ENCODE measurements at places on chromosomes 6 and 20.

- no peak for DNase-seq
These were observed 237.8 kb upstream of the THEMIS start for GRCh38 chr6:128138694-128139093.

GRCh38 chr6:9927275-9927674 is 487.6 kb downstream of the TFAP2A start:
- no peak for DNase-seq

DNA sequence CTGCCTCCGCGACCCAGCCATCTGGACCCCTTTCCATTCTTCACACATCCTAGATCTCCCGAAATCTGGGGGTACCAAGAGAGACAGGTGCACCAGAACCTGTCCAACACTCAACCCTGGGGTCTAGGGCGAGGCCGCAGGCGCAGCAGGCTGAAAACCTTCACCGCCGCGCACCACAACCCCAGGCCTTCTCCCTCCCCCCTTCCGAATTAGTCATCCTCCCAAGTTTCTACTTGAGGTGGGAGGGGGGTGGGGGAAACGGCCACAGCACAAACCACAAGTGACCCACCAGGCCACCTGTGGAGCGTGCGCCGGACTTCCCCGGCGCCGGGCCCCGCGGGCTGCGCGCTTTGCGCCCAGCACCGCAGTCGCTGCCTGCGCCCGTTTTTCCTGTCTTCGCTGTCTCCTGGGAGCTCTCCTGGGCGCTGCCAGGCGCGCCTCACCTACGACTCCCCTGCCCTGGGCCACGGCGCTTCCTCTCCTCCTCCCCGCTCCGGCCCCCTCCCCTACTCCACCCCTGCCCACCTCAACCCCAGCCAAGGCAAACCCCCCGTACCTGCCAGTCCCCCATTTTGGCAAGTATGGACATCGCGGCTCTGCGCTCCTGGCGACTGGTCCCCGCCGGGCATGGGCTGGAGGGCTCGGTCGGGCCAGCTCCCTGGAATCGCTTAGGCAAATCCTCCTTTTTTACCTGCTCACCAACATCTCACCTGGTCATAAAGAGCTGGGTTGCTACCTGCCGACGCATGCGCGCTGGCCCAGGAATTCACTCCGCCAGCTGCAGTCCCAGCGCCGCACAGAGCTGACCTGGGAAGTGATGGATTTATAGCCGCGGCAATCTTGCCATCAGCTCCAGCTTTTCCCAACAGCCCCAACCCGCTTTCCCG is 4.2 kb upstream of the TFAP2A start:
- DNase-seq = no peak

DNA sequence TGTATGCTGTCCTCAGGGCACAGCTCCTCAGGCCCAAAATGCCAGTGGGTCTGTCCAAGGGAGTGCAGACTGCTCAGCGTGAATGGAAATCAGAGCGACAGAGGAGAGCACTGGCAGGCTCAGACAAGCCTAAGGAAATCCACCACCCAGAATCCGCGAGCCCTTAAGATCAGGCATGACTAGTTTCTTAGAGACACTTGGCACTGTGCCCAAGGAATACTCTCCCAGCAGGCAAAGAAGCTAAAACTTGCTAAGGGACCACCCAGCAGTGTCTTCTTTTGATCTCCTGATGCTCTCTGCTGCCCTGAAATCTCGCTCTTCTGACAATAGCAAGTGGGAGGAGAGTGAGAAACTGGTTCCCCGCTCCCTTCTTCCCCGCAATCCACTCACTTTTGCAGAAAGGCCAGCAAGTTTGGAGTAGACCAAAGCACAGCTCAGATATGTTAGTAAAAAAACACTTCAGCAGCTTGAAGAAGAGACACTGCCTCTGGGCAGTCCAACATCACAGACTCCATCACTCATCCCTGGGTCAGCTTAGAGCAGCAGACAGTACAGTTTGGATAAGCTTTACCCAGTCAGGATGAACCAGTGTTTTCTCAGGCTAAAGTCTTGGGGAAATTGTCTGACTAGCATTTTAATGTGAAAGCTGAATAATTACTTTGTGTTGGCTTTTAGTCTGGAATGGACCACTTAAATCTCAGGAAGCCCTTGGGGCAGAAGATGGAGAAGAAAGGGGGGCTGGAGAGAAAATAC is 32.4 kb downstream of the TRAF3IP2 start:
- DNase-seq = no peak

- DNase-seq = no peak
These were observed 5.6 kb upstream of the CNPY3 start for GRCh38 chr6:42923666-42924065.

GRCh38 chr6:141824350-141824749 is 308.4 kb upstream of the GJE1 start:
- no peak for DNase-seq

- no peak for DNase-seq
These were observed 98.7 kb upstream of the SGK1 start for GRCh38 chr6:134416418-134417154.

- DNase-seq = no peak
These were observed 81.3 kb downstream of the VEGFA start for GRCh38 chr6:43851204-43851865.

DNA sequence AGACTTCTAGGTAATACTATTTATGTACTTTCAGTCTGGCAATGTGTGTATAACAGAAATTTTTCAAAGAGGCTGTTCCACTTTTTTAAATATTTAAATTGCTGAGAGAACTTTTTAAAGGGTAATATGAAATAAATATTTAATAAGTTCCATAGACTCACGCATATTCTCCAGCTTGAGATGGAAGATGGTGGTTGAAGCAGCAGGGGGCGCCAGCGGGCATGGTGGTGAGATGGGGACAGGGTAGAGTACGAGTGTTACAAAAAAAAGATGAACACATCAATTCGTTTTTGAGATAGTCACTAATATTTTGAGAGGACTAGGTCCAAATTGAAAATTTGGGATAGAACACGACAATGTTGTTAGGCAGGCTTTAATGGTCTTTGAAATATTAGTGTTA is 68.4 kb downstream of the RSPO3 start:
- no peak for DNase-seq

GRCh38 chr20:38196592-38196991 is 31.5 kb upstream of the TGM2 start:
- no peak for DNase-seq

DNA sequence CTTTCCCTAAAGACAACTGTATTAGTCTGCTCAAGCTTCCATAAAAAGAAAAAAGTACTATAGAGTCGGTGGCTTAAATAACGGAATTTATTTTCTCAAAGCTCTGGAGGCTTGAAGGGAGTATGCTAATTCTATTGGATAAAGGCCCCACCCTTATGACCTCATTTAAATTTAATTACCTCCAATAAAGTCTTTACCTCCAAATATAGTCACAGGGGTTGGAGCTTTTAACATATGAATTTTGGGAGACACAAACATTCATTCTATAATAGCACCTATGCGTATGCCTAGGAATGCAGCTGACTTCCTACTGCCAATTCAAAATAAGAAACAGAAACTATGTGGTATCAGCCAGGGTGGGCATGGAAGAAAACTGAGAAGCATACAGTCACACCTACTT is 25.4 kb downstream of the KIAA0319 start:
- DNase-seq = no peak

DNA sequence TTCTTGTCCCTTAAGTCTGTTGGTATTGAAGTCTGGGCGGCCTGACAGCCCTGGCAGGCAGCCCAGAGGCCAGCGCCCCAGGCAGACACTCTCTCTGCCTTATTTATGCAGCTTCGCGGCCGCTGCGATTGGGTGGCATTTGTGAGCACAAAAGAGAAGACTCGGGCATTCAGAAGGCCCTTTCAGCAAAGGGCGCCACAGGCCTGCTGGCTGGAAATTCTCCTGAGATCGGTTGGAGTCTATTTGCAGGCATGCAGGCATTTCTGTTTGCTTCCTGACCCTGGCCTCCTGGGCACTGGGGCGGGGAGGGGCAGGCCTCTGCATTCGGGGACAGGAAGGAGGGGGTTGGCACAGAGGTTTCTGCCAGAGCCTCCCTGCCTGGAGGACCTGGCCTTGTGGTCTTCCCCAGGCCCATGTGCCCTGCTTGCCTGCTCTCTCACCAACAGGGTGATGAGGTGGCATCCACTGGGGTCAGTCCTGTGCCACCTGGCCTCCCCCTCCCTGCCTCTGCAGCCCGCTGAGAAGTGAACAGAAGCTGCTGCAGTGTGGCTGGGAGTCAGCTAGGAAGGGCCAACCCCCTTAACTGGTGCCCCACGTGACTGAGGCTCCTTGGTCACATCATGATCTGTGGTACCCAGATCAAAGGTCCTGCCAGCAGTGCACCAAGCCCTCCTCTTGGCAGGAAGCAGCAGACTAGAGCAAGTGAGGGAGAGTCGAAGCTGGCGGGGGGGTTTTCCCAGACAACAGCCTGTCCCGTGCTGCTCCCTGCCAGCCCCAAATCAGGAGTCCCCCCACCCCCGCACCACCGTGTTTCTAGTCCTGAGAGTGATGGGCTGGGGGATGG is 16.6 kb upstream of the CCDC167 start:
- no peak for DNase-seq

- no peak for DNase-seq
These were observed 160.1 kb downstream of the SIM1 start for GRCh38 chr6:100304575-100304974.

DNA sequence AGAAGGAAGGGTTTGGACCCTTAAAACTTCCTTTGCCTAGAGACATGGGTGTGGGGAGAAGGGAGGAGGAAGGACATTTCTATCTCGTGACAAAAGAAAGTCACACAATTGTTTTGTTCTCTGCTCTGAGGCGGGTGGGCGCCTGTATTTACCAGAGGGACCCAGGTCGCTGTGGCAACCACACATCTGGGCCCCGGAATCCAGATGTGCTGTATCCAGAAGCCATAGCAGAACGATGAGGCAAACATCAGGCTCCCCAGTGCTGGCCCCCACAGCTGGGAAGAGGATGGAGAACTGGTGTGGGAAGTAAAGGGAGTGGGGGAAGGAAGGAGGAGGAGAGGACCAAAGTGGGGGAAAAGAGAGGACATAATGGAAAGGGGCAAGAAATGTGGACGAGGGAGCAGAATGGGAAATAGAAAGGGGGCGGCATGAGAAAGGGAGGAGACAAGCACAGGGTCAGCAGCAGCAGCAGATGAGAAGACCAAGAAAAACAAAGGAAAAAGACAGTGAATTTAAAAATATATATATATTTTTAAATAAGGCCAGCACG is 3.4 kb upstream of the TNXB start:
- no peak for DNase-seq

GRCh38 chr20:42982218-42982617 is 207.5 kb downstream of the PTPRT start:
- DNase-seq = no peak

- no peak for DNase-seq
These were observed 156.9 kb downstream of the ASCC3 start for GRCh38 chr6:100724222-100724621.

DNA sequence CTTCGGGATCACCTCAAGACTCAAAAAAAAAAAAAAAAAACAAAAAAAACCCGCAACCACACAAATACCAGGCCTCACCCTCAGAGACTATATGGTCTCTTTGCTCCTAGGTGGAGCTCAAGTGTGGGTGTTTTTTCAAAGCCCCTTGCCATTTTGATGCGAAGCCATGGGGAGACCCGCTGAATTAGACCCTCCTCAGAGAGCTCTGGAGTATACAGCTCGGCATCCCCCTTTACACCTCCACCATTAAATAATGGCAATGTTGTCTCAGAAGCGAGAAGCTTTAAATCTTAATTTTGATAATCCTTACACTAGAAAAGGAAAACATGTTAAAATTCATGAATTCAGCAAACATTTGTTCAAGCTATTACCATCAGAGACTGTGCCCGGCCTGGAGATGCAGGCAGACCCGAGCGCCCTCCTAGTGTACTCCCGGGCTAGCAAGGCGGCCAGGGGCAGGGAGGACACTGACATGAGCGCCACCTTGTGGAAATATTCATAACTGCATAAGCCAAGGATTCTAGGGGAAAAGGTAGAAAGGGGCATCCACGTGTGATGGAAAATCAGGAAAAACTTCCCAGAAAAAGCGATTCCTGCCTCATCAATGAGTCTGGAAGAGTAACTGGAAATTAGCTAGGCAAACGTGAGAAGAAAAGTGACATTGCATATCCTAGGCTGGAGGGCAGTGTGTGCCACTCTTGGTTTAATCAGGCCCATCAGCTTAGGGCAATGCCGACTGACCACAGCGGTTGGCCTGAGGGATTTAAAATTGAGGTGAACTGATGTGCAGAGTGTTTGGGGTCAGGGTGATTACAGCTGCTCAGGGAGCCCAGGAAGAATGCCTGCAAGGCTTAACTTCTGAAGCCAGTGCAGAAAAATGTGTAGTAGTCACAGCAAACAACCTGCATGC is 72.5 kb downstream of the B3GAT2 start:
- DNase-seq = peak; percentile 22

DNA sequence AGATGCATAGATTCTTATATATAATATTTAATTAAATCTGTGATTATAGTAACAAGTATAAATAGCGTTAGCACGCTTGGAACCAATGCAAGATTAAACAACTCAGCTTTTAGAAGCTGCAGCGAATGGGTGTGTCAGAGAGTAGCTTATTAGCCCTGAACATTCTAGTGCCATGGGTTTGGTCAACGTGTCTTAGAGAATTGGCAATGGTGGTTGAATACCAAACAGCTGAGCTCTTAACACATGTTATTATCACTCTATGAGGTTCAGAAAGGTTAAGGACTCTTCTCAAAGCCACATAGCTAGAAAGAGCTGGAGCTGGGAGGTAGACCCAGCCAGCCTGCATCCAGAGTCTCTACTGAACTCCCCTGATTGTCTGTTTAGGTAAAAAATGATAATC is 284.2 kb upstream of the CHD6 start:
- DNase-seq = no peak

- no peak for DNase-seq
These were observed 78.6 kb downstream of the INSM1 start for GRCh38 chr20:20446425-20447015.

GRCh38 chr20:610130-611046 is at the start of gene TCF15:
TSS of gene TCF15 (minus strand) at chr20:610309. CDS start at chr20:610237, 72 bp downstream.
- peak; percentile 46 for DNase-seq

GRCh38 chr20:39762716-39763115 is 800.6 kb downstream of the DHX35 start:
- no peak for DNase-seq

GRCh38 chr6:116265041-116265829 is 11.4 kb upstream of the TSPYL4 start:
- DNase-seq = no peak

DNA sequence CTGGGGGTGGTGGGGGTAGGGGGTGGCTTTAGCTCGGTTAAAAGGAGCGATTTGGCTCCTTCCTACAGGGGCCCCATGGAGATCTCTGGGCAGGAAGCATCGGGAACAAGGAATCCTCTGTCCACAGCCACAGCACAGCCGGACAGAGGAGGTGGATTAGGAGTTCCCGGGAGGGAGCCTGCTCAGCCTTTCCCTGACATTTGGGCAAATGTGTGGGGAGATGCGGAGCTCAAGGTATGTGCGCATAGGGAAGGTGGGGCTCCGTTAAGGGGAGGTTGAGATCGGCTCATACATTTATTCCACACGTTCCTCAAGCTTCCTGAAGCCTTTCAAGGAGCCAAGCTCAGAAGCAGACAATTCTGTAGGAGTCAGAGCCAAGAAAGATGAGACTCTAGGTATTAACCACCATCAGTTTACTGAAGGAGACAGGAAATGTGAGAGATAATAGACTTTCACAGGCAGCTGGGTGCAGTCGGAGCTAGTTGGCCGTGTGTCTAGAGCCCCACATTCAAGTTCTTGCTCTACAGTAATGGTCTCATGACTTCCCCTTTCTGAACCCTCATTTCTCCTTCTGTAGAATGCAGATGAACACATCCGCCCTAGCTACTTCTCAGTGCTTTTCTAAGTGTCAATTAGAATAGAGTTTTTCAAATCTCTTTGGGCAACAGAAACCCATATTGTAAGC is 40.8 kb upstream of the EPB41L1 start:
- no peak for DNase-seq
